ENCODE measurements at places on chromosomes 6 and 20.

DNA sequence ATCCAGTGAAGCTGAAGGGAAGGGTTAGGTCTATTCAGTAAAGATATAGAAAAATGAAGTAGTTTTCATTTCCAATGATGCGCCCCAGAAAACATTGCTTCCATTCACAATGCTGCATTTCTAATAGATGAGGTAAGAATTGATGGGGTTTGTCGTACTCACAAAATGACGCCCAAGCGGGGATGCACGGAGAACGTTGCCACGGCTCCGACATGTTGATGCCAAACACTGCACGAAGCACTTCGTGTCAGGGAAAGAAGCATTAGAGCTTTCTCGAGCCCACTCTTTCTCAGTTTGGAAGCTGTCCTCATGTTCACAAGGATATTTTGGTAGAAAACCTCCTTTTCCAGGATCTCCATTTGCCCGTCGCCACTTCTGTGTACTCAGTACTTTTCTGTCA is 21.6 kb upstream of the MAFB start:
- no peak for DNase-seq

DNA sequence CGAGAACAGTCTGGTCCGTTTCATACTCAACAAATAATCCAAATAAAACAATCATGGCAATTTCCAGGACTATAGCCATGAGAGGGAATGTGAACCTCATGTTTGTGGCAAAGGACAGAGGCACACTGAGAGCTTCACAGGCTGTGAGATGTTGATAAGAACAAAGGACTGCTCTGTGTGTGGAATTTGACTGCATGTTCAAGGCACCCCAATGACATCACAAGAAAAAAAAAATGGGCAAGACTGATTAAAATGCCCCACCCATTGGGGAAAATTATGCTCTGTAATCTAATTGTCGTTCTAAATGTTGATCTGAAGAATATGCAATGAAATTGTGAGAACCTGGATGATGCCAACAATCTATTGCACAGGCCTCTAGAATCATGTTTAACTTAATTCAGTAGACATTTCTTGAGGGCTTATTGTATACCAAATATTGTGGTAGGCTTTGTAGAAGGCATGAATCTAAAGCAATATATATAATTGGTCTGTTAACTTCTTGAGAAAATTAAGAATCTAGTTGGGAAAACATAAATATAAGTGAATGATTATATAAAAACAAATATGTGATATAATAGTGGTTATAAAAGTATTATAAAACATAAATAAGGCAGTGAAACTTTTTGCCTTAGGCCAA is at the start of gene RHAG:
Gene RHAG (minus strand): TSS at position 127 of the 637 bp plus-strand sequence. CDS start 27 bp downstream, at position 100.
- no peak for DNase-seq

- no peak for DNase-seq
Observed at GRCh38 chr20:46779831-46780230, 70.4 kb downstream of the SLC2A10 start.

DNA sequence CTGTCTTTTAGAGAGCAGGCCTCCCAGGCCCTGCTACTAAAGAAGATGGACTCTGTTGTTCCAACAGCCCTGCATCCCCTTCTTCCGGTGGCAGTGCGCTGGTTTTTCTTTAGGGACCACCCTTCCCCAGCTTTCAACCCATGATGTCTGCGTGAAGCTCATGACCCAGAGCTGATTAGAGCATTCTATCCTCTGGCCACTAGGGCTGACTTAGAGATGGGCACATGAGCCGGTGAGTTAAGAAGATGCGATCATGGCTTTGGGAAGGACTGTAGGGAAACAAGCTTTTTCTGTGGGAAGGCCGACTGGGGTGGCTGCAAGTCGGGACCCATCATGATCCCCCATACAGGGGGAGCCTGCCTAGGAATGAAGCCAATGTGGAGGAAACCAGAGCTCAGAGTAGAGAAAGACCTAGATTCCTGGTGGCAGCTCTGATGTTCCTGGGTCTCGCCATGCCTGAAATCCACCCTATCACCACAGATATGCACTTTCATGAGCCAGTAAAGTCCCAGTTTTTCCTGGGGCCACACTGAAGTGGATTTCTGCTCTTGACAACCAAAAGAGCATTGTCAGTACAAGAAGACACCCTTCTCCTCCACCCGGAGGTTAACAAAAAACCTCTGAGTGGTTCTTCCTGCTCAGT is 29.1 kb upstream of the STX16 start:
- DNase-seq: no peak

DNA sequence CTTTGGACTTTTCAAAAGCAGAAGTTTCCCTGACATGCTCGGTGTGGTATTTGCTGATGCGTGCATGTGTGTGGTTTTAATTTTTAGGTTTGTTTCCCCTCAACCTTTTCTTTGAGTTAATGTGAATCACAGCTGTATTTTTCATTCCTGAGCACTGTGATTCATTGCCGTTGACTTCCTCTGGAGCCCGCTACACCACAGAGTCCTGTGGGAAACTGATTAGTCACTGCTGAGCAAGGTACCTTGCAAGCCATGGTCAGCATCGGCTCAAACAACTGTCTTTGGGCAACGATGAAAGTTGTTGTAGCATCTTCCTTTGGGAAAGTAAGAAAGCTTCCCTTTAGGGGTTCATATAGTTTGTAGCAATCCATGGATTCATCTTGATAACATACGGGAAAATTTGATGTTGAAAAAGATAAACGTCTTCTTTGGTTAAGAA is 57.5 kb downstream of the RIN2 start:
- no peak for DNase-seq

DNA sequence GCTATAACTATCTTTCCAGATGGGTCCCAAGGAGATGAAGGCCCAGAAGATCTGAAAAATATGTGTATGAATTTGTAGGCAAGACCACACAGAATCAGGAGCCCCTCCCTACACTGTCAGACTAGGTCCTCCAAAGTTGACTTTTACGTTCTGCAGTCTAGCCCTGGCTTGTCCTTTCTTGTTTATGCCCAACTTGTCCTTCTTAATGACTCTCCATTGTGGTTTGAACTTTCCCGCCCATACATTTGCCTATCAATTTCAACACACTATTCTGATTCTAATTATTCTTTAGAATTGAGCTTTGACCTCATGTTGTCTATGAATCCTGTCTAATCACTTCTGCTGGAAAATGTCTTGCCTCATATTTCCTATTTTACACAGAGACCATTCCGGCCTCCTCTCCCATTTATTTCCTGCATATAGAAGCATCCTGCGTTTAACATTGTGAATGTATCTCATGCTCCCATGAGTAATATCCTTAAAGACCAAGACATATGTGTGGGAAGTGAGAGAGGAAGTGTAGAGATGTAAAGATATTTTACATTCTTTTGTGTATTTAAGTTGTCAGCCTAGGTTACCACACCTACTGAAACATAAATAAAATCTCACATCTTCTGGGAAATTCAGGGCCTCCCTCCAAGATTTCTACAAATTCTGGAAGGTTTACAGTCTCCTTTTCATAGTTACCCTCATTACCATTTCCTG is 348.3 kb downstream of the BCKDHB start:
- DNase-seq: no peak

DNA sequence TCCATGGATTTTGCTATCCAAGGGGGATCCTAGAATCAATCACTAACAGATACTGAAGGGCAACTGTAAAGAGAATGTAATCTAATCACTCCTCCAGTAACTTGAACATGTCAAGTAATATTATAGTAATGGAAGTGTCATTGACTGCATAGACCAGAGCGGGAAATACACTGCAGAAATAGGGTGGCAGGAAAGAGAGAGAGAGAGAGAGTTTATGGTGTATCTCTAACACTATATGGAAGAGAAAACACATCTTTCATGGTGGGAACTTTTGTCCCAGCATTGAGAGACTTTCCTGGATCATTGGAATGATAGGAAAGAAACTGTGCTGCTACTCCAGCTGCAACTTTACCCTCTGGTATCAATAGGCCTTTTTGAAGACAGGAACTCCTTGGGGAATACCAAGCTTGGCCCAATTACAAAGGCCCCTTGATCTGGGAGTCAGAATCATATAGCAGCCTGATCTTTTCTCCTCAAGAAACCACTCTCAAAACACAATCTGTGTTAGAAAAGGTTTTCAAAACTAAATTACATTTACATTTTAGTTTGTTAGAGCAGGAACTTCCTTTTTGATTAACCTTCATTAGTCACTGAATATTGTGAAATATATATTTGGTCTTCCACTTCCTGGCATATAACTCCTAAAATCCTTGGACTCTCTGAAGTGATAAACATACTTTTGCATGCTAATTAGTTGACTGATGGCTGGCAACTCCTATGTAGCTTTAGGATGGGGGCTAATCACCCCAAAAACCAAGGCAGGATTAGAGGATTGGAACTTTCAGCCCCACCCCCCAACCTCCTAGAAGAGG is 29.5 kb upstream of the RNGTT start:
- DNase-seq: no peak

Data from activated T-helper 9 cell treated with anti-CD3 and anti-CD28 coated beads, Interleukin-2, amount 50 U/mL, for 16 hours (primary cell).